ENCODE measurements at places on chromosomes 7 and 10. TPM values are rescaled to one million over a fixed set of nuclear protein-coding genes. Genes with fewer than 3 reads are reported as not detected.
A peak's percentile ranks its signal among the peaks of the same experiment; 100 is the strongest.

GRCh38 chr10:50566150-50566549 lies 57.6 kb downstream of the SGMS1 start:
- no peak for DNase-seq

GRCh38 chr7:143346018-143346417 lies 16.5 kb downstream of the FAM131B start:
- no peak for DNase-seq

DNA sequence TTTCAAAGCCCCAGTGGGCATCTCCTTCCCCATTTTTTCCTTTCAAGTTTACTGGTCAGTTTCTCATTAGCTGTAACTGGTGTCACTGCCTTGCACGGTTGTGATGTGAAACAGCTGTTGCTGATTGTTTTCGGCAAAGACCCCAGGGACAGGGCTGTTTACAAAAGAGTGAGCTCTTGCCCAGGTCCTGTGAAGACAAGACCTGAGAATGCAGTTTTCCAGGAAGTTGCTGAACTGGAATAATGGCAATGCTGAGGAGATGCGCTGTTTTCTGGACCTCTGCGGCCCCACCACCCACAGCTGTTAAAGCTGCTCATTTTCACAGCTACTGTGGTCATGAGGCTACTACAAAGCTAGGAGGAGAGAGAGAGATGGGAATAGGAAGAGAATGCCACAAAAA lies 116.6 kb upstream of the RSU1 start:
- no peak for DNase-seq

DNA sequence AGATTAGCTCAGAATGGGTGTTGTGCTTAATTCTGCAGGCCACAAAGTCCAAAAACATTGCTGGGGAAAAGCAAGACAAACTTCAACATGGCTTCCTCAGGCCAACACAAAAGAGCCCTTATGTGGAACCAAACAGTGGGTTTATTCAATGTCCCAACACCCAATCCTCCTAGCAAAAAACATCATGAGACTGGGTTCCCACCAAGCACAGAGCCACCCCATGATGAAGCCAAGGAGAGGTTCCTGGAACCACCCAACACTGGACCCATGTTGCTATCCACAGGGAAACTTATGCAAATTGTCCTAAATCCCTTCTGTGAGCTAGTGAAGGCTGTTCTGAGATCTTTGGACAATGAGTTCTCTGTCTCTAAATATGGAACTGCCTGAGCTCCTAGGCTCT lies 24.0 kb downstream of the SLC25A13 start:
- DNase-seq = no peak

GRCh38 chr10:127384532-127384931 lies 164.6 kb upstream of the NPS start:
- DNase-seq = no peak

DNA sequence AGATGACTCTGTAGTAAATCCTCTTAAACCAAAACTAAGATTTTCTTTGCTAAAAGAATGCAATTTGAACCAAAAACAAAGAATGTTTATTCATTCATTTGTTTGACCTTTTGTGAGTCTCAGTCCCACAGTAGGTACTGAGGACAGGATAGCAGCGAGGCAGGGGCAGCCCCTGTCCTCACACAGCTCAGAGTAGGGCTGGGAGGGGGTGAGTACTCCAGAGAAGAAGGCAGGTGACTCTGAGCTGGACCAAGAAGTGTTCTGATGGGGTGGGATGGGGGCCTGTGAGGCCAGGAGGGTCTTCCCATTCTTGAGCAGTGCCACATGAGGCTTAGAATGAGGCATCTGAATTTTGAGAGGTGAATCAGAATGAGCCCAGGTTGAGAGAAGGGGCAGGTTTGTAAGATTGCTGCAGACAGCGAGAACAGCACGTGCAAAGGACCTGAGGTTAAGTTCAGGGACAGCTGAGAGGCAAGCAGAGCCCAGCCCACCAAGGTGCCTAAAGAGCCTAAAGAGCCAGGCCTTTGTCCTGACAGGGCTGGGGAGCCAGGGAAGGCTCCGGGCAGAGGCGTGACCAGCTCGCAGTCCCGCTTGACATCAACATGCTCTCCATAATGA lies 56.9 kb upstream of the CHST15 start:
- no peak for DNase-seq

DNA sequence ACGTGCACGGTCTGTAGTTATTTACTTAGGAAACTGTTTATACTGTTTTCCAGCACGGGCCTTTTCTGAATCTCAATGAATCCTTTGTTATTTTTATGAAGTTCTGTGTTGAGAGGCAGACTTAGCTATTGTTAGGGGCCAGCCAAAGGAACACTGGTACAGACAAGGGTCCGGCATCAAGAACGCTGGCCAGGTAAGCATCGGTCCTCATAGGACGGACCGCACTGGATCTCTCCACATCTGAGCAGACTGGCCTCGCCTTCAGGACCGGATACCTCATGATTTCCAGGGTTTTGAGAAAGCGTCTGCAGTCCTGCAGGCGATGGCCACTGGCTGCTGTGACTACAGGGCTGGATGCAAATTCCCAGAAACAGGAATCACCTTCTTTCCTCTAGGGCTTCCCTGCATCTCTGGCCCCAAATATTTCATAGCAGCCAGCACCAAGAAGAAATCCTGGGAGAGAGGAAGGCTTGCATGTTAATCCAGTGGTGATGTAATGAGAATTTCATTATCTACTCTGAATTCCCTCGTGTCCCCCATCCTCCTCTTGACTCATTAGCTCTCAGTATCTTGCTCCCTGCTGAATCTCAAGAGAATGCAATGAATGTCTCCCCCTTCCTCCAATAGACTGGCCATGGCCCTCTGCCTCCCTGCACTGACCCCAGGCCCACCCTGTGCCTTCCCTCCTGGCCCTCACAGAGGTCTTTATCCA lies 325.4 kb upstream of the NPVF start:
- no peak for DNase-seq

GRCh38 chr7:126185959-126186580 lies 1066.7 kb downstream of the GRM8 start:
- no peak for DNase-seq

DNA sequence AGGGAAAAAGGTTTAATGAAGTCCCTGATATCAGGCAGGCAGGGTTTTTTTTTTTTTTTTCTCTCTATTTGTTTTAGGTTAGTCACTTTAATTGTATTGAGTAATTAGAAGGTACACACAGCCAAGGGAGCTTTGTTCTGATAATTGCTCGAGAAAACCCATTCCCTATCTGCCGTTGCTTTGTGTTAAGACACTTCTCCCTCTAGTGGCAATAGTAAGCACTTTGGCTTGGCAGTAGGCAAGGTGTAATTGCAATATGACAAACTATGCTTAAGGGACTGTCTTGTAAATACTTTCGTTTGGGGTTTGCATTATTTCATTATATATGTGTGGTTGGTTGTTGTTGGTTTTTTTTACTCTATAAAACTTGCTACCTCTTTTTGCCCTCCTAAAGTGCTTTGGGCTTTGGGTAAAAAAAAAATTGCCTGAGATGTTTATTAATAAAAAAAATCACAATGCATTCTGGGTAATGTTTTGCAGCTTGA lies 113.4 kb downstream of the BTRC start:
- peak; percentile 53 for DNase-seq

GRCh38 chr10:92816091-92816531 lies 32.2 kb upstream of the EXOC6 start:
- DNase-seq = no peak

- DNase-seq = peak; percentile 75
Measured at GRCh38 chr10:26860102-26860442, 686 bp downstream of the ABI1 start.

- no peak for DNase-seq
Measured at GRCh38 chr10:47456079-47456785, 27.7 kb downstream of the ANXA8 start.

The FIS1 gene
- total RNA-seq = 310 TPM

The JCAD gene
- total RNA-seq = 4.5 TPM

The TUBAL3 gene
- 0.23 TPM for total RNA-seq

The FAM180A gene
- not detected for total RNA-seq

The SPDYE16 gene
- under 0.01 TPM for total RNA-seq

The TFR2 gene
- total RNA-seq = 2.4 TPM

The SFTPA2 gene
- total RNA-seq = not detected

Data from Daoy (cell line).